ENCODE measurements at places on chromosomes 1 and 21. TPM values are rescaled to one million over a fixed set of nuclear protein-coding genes. Genes with fewer than 3 reads are reported as not detected.

Gene JAM2
- total RNA-seq, result 0.29 TPM

Gene OR2G6
- total RNA-seq, result not detected

- no peak for DNase-seq
These were observed 89.5 kb downstream of the COLGALT2 start for GRCh38 chr1:183947988-183948387.

DNA sequence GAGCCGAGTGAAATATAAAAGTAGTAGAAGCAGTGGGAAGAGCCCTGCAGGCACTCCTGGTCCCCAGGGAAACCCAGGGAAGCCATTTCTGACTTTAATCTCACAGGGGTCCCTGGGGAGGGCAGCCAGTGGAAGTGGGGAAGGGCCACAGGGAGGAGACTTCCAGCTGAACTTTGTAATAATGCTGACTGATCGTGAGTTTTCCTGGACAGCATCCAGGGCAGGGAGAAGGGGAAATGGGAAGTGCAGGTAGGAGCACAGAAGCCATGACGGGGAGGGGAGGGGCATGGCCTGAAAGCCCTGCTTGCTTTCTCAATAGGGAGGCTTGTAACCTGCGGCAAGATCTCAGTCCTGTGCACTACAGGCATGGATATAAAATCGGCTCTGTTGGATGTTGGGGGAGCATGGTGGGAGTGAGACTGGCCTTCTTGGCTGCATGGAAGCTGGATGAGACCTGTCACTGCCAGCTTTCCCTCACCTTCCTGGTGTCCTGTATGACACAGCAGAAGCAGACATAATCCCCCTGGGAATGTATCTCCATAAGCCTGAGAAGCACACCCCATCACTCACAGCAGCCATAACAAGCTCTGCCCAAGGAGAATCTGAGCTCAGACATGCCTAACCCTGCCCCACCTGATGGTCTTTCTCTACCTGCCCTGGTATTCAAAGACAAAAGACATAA, 15.1 kb upstream of the MX1 start:
- DNase-seq, result no peak

DNA sequence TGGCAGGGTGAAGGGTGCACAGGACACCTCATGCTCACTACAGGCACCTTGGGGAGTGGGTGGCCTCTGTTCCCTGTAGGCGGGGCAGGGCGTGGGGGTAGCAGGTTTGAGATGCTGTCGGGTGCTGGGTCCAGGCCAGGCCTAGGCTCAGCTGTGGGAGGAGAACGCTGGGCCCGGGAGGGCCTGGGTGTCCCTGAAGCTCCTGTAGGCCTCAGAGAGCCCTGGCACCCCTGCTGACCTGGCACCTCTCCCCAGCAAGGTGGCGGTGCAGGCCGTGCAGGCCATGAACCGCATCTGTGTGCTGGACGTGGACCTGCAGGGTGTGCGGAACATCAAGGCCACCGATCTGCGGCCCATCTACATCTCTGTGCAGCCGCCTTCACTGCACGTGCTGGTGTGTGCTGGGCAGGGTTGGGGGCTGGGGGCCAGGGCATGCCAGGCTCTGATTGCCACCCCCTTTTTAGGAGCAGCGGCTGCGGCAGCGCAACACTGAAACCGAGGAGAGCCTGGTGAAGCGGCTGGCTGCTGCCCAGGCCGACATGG, 2.5 kb upstream of the GJC2 start:
- no peak for DNase-seq

GRCh38 chr1:99979091-99979490, 9.3 kb downstream of the SLC35A3 start:
- DNase-seq, result no peak

GRCh38 chr1:194043984-194044755, 857.8 kb upstream of the B3GALT2 start:
- no peak for DNase-seq

DNA sequence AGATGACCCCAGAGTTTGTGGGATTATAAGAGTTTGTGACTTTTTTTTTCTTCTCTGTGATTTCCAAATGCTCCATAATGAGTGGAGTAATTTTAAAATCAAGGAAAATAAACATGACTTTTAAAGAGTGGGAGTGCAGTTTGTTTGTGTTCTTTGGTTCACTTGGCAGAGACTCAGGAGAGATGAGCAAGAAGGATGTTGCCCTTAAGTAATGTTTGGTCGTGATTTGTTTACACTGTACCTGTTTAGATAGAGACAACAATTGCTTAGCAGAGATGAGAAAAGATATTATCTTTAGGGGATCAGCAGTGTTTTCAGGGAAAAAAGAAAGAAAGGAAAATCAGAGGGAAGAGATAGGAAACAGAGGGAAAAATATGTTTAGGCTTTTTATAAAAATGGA, 170.8 kb downstream of the ADSS2 start:
- DNase-seq, result no peak
